ENCODE measurements at places on chromosomes 7 and 10. TPM values are rescaled to one million over a fixed set of nuclear protein-coding genes. Genes with fewer than 3 reads are reported as not detected.

DNA sequence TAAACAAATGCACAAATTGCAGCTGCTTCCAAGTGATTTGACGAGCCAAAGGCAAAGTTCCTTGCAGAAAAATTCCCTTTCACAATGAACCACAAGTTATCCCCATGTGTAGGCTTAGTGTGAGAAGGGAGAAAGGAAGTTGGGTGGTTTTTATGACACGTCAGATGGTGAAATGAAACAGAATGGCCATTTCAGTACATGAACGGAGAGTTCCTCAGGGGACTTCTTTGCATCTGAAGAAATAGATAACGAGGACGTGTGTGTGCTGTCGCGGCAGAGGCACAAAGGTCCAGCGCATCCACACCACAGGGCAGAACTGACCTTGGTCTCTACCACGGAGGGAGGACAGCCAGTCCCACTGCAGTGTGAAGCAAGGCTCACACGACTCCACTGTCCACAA is 135.9 kb downstream of the PAXIP1 start:
- DNase-seq, result no peak

DNA sequence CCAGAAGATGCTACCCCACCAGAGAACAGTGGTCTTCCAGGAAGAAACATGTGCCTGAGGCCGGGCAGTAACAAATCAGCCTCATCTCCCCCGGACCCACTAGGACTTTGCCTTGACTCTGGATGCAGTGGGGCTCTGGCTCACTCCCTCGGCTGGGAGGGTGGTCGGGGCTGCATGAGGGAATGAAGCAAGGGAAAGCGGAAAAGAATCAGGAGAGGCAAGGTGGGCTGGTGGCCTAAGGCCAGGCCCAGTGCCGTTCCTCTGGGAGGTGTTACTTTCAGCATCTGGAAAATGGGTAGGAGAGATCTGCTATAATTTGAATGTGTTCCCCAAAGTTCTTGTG is 51.8 kb downstream of the CLEC2L start:
- no peak for DNase-seq

GRCh38 chr10:71454347-71454746 is 57.6 kb downstream of the CDH23 start:
- DNase-seq, result no peak

DNA sequence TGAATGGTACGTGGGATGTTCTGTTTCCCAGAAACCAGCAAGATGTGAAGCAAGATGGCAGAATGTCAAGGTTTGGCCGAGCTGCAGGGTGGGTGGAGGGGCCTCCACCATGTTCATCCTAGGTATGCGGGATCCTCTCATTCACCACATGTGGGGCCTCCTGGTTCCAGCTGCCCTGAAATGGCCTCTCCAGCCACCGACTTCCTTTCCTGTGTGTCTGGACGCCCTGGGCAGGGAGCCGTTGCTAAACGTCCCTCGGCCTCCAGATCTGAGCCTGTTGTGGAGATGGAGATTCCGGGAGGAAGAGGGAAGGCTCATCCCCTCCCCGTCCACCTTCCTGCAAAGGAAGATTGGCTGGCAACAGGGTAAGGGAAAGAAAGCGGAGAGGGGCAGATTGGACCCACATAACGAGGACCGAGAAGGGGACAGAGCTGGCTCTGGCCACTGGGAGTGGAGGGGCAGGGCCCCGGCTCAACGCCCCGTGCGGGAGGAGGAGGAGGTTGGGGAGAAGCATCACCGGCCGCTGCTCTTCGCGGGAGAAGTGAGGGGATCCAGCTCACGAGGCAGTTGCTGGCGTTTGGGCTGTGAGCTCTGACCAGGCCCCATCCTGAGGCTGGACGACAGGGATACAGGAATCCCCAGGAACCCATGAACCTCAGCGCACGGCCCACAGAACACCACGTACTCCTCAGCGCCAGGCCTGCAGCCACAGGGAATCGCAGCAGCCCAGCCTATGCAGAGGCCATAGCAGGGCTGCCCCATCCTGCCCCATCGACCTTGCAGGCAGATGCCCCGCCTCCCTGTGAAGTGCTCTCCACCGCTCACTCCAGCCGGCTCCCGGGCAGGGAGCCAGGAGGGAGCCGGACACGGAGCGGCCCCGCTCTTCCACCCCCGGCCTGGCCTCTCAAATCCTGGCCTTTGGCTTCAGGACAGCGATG is 98.3 kb downstream of the FOXL3 start:
- DNase-seq, result no peak

- DNase-seq, result no peak
These were observed 78.1 kb downstream of the CDK1 start for GRCh38 chr10:60856405-60856804.

- peak; percentile 5 for DNase-seq
These were observed 19.4 kb upstream of the CDC14C start for GRCh38 chr7:48904975-48905374.

DNA sequence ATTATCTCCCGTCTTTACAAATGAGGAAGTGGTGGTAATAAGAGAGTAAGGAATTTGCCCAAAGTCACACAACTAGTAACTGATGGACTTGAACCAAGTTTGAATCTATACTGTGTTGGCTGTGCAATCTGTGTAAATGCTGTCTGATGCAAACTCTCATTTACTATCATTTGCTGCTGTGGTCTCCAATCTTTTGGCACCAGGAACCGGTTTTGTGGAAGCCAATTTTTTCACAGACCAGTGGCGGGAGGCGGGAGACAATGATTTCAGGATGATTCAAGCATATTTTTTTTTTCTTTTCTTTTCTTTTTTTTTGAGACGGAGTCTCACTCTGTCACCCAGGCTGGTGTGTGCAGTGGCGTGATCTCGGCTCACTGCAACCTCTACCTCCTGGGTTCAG is 450.0 kb upstream of the FZD8 start:
- DNase-seq, result no peak

TRIM50 gene
- total RNA-seq, result not detected

DNA sequence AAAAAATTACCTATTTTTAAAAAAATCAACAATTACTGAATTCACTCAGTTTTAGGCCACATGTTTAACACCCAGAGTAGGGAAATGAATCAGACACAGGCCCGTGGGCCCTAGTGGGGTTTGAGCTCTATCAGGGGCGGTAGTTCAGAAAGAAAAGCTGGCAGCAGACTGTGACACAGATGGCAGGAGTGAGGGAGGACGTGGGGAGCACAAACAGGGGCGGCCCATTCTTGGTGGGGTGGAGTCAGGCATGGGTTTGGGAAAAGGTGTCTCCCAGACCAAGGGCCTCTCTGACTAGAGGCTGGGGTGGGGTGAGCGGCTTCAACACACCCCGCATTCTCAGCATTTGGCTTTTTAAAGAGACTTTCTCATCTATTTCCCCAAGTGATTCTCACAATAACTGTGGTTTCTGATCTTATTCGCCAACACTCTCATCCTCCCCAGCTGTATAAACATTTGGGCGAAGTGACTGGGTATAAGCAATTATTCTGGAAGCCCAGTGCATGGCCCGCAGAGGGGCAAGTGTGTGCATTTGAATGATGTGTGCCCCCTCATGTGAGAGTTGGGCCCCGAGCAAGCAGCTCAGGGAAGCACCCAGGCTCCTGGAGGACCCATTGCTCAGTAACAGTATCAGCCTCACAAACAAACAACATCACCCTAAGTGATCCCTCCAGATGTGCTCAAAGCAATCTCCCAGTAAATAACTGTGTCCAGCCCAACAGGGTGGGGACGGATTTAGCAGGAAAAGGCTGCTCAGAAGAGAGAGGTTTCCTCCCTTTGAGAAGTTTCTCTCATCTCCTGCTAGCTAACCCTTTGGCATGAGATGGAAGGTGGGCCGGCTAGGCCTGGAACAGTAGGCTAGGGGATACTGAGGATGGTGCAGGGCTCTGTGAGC is 437.6 kb upstream of the ZMIZ1 start:
- peak; percentile 84 for DNase-seq

FEZF1 gene
- total RNA-seq, result not detected

- DNase-seq, result no peak
These were observed 140.5 kb downstream of the PKD1L1 start for GRCh38 chr7:47807756-47808155.

DNA sequence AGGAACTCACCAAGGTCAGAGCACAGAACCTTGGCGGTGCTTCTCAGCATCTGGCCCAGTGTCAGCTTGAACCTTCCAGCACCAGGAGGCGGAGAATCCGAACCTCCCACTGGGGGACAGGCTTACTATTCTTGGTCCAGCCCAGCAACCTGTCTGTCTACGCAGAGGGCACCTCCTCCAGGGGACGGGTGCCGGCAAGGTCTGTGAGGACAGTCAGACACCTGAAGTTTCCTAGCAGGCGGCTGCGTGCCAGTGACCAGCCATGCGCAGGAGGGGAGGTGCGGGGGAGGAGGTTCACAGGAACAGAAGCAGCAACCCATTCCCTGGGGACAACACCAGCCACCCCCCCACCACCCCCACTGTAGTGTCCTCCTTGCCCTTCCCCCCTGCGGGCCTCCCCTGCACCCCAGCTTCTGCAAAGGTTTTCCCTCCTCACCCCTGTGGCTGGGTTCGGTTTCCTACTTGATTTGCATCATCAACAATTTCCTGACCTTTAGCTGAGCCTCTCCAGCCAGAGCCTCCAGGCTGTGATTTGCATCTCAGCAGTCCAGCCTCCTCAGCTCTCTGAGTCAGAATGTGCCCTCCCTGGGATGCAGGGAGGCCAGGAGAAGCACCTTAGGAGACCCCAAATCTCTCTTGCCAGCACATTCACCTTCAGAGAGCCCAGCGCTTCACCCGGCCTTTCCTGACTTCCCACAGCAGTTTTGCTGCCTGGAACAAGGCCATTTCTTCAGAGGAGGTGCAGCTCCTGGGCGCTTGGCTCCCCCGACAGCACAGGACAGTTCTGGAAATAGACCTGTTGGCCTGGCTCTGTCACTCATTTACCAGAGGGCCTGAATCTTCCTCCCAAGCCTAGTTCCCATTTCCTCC is 107.5 kb upstream of the NPS start:
- DNase-seq, result no peak

DNA sequence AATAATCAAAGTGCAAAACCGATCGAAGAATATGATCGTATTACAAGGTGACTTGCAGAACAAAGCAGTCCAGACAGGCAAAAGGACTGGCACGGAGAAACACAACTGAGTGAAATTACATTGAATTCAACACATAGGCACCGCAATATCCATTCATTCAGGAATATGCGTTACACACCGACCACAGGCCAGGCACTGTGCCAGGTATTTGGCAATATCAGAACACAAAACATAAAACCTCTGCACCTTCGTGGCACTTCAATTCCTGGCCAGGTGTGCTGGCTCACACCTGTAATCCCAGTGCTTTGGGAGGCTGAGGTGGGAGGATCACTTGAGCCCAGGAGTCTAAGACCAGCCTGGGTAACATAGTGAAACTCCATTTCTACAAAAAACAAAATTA is 187.9 kb downstream of the DIP2C start:
- peak; percentile 42 for DNase-seq

GRCh38 chr7:136911344-136911743 is 42.9 kb downstream of the CHRM2 start:
- peak; percentile 64 for DNase-seq

- DNase-seq, result peak; percentile 76
These were observed 3.8 kb upstream of the SKIDA1 start for GRCh38 chr10:21529032-21529910.

GRCh38 chr7:90022213-90022612 is 132.1 kb upstream of the STEAP1 start:
- no peak for DNase-seq

- peak; percentile 19 for DNase-seq
These were observed 246.7 kb upstream of the CTBP2 start for GRCh38 chr10:125407000-125407502.

DNA sequence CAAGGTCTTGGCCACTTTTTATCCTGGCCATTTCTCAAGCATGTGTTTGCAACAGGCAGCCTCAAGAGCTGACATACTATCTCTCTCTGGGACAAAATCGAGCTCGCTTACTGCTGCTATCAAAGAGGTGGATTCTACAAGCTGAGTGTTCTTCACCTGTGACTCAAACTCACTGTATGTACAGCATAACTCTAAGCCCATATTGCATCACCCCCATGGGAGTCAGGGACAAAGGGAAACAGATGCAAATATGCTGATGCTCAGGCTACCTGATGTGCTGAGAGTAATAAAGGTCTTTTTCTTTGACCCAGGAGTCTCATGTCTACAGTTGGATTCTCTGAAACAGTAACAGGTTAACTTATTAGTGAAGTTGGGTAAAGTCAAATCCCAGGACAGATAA is 45.2 kb downstream of the PCLO start:
- DNase-seq, result no peak

DNA sequence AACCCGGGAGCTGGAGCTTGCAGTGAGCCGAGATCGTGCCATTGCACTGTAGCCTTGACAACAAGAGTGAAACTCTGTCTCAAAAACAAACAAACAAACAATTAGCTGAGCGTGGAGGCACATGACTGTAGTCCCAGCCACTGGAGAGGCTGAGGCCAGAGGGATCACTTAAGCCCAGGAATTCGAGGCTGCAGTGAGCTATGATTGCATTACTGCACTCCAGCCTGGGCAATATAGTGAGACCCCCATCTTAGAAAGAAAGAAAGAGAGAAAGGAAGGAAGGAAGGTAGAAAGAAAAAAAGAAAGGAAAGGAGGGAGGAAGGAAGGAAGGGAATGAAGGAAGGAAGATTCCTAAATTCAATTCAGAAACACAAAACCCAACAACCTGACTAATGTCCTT is 141.3 kb upstream of the TNRC18 start:
- no peak for DNase-seq

DNA sequence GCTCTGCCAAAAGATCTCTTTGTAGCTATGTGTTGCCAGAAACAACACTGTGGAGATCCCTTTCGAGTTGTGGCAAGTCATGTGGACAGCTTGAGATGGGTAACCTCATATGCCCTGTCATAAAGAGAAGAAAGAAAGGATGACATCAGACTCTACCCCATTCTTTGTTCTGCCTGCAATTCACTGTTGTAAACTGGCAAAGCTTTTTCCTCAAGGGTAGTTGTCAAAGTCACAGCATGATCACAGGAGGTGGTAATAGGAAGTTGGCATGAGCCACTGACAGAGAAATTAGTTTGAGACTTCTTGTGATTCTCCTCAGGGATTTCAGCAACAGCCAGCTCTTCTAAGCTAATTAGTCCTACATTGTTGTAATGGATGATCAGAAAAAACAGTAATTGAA is 19.4 kb upstream of the MINDY3 start:
- DNase-seq, result no peak

DNA sequence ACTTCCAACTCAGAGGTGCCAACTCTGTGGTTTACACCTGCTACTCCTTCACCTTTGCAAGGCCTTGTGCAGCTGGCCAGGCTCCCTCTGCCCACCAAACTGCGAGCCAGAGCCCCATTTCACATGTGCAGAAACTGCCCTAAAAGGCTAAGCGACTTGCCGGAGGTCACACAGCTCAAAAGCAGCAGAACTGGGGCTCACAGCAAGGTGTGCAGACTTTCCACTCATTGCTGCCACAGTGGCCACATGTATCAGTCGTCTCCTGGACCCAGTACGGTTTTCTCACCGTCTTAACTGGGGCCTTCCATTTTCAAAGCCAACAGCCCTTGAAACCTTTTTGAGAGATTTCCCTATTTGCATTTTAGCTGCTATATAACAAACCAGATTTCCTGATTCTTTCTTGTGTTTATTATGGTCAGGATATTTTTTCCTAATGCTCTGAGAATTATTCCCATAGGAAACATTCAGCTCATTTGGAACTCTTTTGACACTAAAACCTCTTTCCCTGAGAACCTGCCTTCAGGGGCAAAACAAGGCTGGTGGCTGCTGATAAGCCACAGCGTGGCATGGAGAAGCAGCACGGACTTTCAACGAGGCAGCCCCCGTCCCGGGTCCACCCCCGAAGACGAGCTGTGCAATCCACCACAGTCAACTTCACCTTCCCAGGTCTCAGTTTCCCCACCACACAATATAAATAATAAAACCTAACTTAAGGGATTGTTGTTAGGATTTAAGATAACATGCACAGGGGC is 29.9 kb downstream of the SORBS1 start:
- no peak for DNase-seq
